ENCODE measurements at places on chromosomes 11 and 22. TPM values are rescaled to one million over a fixed set of nuclear protein-coding genes. Genes with fewer than 3 reads are reported as not detected.

Gene OR5P2
- total RNA-seq, result not detected

Gene NXPE1
- not detected for total RNA-seq

- no peak for DNase-seq
Measured at GRCh38 chr22:40641269-40641668, 4.8 kb upstream of the MRTFA start.

DNA sequence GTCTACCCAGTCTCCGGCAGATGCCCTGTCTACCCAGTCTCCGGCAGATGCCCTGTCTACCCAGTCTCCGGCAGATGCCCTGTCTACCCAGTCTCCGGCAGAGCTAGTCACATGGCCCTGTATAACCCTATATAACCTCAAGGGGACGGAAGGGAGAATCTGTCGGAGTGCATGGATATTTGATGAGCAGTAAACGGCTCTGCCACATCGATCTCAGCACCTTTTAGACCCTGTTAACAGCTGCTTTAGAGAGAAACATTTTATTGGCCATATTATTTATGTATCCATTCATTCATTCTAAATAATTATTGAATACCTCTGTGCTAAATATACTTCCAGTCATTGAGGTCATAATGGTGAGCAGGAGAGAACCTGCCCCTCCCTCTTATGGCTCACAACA lies 228.9 kb downstream of the NTM start:
- no peak for DNase-seq

- DNase-seq, result no peak
Measured at GRCh38 chr11:77147668-77148321, 19.7 kb downstream of the MYO7A start.

- DNase-seq, result no peak
Measured at GRCh38 chr11:133930767-133931448, 25.9 kb downstream of the IGSF9B start.
